T-helper 2 cell (primary cell): ENCODE measurements at places on chromosomes 6 and 20.

DNA sequence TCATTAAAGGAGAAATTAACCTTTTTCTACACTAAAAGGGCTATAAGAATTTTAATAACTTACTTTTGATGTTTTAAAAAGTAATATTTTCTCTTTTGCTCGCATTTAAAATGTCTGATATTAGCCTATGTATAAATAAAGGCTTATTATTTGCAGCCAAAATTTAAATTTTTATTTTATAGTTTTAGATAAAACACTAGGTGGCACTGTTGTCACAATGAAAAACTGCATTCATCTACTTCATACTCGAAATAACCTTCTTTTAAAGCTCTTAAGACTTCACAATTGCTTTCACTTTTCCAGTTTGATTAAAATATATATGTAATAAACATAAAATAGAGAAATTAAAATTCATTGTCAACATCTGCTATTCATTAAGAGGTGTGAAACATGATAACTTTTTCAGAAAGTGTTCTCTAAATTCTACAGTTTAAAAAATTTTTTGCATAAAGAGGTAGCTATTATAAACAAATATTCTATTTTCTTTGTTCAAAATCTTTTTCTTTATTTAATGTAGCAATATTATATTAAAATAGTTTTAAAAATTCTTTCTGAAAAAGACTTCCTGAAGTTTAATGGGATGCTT is 78.8 kb upstream of the DEFB112 start:
- DNase-seq, result peak; percentile 3

DNA sequence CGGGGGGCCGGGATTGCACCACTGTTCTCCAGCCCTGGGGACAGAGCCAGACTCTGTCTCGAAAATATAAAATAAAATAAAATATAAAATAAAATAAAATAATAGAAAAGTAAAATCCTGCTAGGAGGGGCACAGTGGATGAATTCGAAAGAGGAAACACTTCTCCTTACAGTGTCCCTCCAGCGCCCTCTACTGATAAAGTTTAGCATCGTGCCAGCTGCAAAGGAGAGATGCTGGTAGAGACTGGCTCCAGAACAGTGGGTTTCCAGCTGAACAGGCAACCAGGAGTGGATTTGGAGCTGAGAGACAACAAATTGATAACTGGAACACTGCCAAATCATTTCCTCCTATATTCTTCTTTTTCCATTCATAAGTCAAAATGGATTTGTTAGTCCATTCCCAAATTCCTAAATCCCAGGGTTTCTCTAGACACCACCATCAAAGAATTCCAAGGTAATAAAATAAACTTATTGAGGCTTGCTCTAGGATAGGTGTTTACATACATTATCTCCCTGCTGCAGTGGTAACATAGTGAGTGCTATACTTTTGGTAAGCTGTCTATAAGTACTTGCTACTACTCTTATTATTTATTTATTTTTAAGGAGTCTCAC is 31.7 kb upstream of the TBPL1 start:
- DNase-seq, result peak; percentile 33

DNA sequence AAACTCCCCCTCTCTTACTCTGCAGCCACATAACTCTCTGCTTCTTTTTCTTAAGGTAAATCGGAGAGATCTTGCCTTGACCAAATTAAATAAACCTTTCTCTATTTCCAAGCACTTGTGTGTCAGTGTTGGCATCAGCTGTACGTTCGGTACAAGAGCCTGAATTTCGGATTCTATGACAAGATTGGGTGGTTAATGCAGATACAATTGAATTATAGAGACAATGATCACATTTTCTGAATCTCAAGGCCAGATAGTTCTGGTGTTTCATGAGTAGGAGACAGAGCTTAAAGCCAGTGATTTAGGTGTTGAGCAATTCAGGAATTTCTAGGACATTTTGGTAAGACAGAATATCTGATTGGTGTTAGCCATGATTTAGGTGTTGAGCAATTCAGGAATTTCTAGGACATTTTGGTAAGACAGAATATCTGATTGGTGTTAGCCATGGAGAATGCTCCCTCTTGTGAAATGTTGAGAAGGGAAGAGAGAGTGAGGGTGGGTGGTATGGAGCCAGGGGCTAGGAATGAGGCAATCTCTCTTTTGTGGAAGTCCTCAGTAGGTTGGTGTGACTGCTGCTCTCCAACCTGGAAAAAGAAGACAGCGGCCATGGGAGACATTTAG is 5.1 kb downstream of the SPINT3 start:
- no peak for DNase-seq

DNA sequence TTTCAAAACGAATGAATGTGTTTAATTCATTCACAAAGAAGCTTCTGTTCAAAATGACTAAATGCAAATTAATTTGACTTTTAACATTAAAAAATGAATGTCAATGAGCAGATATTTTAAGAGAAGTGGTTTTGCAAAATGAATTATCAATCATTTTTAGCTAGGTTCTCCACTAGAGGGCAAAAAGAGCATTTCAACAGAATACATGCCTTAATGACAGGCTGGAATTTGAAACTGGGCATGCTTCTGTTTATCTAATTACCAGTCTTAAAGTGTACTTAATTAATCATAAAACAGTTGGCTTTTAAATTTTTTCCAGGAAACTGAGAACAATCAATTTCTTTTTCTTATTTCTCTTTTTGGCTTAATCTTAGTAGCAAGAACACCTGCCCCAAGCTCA is 63.8 kb upstream of the TINAG start:
- DNase-seq, result no peak

- no peak for DNase-seq
Observed at GRCh38 chr20:43909211-43909610, 5.4 kb upstream of the TOX2 start.
